ENCODE measurements at places on chromosomes 12 and 14. TPM values are rescaled to one million over a fixed set of nuclear protein-coding genes. Genes with fewer than 3 reads are reported as not detected.

GRCh38 chr12:82593901-82594396 lies 92.8 kb upstream of the TMTC2 start:
- no peak for DNase-seq

- DNase-seq: no peak
Observed at GRCh38 chr12:24778486-24779304, 170.2 kb downstream of the BCAT1 start.

DNA sequence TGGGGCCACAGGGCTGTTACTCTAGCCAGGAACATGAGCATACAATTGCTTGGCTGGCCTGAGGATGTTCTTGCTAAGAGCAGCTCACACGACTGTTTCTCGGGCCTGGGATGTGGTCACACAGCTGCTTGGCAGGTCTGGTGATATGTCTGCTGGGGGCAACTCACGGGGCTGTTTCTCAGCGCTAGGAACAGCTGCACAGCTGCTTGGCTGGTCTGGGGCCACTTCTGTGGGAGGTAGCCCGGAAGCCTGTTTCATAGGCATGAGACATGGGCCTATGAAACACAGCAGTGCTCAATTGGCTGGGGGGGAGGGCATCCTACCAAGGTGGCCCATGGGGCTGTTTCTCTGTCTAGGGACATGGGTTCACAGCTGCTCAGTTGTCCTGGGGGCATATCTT lies 73.4 kb upstream of the DDHD1 start:
- no peak for DNase-seq

- DNase-seq: peak; percentile 86
Observed at GRCh38 chr12:132710405-132711079, at the start of gene PGAM5. Gene PGAM5 (plus strand): TSS chr12:132710842. CDS start chr12:132710877, 35 bp downstream.

DNA sequence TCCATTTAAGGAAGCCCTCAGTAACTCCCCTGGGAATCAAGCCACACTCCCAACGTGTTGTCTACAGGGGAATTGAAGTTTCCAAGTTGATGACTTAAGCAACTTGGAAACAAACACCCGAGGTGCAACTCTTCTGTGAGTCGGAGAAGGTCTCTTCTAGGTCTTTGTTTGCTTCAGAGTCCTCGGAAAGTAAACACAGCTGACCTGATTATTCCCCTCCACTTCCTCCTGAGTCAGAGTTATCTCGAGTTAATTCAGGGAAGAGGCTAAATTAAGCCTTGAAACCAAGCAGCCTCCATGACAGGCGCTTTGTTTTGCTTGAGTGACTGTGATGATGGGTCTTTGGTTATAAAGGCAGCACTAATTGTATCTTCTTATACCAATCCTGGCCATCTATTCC lies 41.8 kb downstream of the TUNAR start:
- no peak for DNase-seq

- no peak for DNase-seq
Observed at GRCh38 chr14:79629411-79630287, 581.7 kb downstream of the DIO2 start.

GRCh38 chr12:12433203-12433731 lies 76.4 kb downstream of the BORCS5 start:
- no peak for DNase-seq

NR1H4 gene
- not detected for total RNA-seq

- no peak for DNase-seq
Observed at GRCh38 chr14:89353766-89354113, 63.3 kb downstream of the FOXN3 start.

ADGRD1 gene
- total RNA-seq: 0.27 TPM

GRCh38 chr12:121170151-121170550 lies 37.5 kb downstream of the P2RX7 start:
- no peak for DNase-seq

SERPINA5 gene
- not detected for total RNA-seq

- peak; percentile 52 for DNase-seq
Observed at GRCh38 chr12:7374423-7375144, 69.4 kb downstream of the CD163L1 start.

GRCh38 chr14:71711125-71711524 lies 221.1 kb upstream of the RGS6 start:
- peak; percentile 13 for DNase-seq

CMKLR1 gene
- total RNA-seq: not detected

GRCh38 chr12:674272-674781 lies 11.1 kb upstream of the NINJ2 start:
- DNase-seq: peak; percentile 96

DNA sequence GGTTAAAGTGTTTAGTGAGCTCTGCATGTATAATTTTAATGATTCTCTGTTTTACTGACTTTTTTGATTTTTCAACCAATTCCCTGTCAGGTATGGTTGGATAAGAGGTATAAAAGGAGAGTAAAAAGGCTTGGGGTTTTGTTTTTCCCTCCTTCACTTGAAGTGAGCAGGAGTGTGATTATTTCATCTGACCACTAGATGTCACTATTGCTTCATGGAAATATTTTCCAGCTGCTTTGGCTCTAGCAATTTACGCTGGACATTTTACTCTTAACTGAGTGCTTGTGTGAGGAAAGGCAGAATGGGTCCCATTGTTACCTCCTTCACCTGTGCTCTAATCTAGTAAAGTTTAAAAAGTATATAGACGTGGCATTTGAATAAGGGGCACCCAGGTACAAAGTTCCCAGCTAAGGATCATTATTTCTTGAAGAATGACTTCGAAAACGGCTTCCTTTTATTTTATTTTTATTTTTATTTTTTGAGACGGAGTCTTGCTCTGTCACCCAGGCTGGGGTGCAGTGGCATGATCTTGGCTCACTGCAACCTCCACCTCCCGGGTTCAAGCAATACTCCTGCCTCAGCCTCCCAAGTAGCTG lies 66.5 kb downstream of the TBC1D30 start:
- no peak for DNase-seq

GRCh38 chr14:31505411-31505810 lies 17.6 kb upstream of the GPR33 start:
- DNase-seq: no peak

- no peak for DNase-seq
Observed at GRCh38 chr12:92953747-92954146, 24.7 kb upstream of the EEA1 start.

- DNase-seq: no peak
Observed at GRCh38 chr12:110971936-110972335, 51.6 kb upstream of the MYL2 start.

GRCh38 chr12:1662761-1663439 lies 28.0 kb upstream of the ADIPOR2 start:
- DNase-seq: peak; percentile 28

- DNase-seq: no peak
Observed at GRCh38 chr12:121812921-121813896, 9.4 kb downstream of the SETD1B start.

DNA sequence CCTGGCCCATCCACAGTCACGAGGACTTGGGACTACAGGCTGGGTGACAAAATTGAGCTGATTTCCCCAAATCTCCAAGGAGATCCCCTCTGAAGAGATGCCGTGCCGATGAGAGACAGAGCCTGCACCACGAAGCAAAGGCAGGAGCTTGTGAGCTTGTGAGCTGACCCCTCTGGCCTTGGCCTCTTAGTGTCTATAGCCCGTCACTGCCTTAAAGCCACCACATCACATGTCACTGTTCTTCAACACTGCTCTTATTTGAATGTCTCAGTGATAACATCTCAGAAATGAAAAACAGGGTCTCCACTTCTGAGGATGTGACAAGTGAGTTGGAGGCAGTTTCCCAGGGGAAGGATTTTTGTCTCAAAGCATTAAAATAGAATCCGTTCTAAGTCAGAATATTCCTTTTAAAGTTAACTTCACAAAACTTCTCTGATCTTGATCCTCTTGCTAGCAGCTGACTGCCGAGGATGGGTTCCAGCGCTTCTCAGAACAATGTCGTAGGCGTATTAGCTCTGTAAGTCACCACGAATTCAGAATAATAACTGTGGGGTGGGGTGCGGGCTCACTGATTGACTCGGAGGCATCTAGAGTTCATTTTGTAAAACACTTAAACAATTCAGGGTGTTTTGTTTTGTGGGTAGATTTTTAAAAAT lies 37.5 kb downstream of the CHST11 start:
- peak; percentile 89 for DNase-seq

DNA sequence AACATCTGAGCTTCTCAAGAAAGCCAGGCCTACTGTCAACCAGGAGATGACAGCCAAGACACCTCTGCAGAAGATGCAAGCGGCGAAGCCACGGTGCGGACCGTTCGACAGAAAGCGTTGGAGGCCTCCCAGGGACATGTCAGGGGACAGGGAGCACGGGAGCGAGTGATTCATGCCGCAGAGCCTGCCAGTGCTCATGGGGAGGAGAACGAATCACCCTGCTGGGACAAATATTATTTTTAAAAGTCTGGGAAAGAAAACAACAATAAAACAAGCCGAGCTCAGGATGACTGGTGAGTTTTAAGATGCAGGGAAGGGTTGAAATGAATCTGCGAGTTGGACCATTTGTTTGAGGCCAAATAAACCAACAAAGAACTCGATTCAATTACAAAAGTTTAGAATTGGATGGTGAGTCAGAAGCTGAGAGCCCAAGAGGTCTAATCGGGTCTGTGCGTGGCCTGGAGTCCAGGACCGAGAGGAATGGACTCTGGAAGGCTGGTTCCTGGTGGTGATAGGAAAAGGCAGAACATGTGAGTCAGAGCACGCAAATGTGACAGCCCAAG lies 91.0 kb downstream of the RBM19 start:
- DNase-seq: no peak

DNA sequence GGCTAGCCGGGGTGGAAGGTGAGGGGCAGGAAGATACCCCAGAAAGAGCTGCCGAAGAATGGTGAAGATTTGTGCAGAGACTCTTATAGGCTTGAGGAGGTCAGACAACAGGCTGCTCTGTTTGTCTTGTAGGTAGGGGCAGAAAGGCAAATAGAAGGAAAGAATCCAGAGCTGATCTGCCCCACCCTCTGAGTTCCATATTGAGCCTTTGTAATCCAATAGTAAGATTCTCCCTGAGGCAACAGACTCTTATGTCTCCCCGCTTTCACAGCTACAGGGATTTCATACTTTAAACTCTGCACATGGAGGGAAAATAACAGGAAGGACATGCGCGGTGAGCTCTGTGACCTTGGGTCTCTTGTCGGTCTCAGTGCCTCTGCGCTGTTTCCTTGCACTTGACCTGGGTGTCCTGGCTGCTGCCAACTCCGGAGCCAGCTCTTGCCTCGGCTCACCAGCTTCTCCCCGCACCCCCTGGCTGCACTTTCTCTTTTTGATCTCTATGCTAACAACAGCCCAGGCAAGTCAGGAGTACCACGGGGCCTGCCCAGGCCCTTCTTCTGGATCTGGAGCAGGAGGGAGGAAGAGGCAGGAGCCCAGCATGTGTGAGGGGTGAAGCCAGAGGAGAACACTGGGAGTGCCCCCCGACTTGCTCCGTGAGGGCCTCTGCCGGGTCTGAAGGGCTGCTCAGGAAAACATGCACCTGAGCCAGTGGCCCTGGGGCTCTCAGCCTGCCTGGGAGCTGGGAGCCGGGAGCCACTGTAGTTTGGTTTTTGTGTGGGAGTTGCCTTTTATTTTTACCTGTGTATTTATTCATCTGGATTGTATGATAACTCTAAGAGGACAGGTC lies 75.8 kb downstream of the PPP1R36 start:
- no peak for DNase-seq

DNA sequence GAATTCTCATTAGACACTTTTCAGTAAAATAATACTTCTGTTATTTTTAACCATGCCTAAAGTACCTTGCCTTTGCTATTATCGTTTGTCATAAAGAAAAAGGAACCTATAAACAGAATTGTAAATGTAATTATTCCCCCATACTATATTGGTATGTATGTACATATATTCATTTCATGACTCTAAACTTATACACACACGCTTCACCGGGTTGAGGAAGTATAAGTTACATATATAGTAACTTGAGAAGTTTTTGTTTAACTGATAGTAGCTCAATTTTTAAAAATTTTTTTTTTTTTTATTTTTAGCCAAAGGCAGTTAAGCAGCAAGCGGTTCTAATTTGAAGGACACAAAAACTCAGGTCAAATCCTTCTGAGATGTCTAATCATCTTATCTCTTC lies 107.6 kb downstream of the PLEKHG7 start:
- no peak for DNase-seq

CLEC6A gene
- not detected for total RNA-seq

DNA sequence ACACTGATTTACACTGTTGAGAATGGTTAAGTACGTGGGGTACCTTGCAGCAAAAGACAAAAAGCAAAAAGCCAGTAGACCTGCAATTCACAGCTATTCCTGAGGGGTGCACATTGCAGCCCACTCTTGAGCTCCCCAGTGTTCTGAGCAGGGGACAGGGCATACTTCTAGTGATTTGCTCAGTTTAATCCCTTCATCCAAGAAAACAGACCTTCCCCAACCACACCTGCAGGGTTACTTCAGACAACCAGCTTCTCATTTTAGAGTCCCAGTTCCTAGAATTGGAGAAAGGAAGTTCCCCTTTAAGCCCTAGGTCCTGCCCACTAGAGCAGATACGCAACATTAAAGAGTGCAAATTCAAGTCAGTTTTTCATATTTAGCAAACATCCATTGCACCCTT lies 3.6 kb upstream of the WSB2 start:
- peak; percentile 37 for DNase-seq

- DNase-seq: no peak
Observed at GRCh38 chr14:83568141-83568540, 1961.8 kb upstream of the FLRT2 start.

DNA sequence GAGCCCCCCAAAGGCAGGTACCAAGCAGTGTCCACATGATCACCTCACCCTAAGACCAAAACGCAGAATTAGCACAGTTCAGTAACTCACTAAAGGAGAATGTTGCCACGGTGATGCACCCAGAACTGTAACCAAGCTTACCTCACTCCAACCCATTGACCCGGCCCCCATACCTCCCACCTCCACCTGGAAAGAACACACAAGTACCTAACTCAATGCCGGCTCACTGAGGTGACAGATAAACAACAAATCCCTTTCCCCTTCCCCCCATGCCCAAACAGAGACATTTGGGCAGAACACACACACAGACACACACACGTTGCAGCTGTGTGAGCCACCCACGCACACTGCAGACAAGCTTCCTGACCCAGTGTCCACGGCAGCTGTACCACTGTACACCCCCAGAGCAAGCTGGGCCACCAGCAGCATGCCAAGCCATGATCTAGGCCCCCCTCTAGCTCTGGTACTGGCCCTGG lies 1.3 kb downstream of the RAPGEF3 start:
- DNase-seq: no peak

DNA sequence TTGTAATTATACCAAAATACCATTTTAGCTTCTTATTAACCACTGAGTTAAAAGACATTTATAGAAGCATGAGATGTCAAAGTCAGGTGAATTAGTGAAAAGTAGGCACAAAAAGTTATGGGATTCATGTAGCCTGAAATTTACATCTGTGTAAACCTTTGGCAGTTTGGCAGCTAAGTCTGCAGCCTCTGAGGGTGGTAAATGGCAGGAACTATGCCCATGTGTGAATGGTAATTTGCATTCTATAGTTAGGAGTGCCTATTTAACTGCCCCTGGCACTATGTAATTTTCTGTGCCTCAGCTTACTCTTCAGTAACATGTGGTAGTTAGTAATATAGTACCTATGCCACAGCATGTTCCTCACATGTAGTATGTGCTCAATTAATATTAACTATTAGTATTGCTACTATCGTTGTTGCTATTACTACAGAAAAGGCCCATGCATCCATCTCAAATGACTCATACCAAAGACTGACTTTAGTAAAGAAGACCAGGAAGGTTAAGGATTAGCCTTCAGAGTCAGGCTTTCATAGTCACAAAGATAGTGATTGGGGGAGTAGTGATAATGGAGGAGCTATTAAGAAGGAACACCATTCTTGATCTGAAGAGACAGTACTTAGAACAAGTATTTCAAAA lies 258.7 kb upstream of the BTG1 start:
- no peak for DNase-seq

Data from activated CD8-positive, alpha-beta T cell treated with anti-CD3 and anti-CD28 coated beads for 36 hours (primary cell).